ENCODE measurements at places on chromosomes 16 and 17. TPM values are rescaled to one million over a fixed set of nuclear protein-coding genes. Genes with fewer than 3 reads are reported as not detected.

LRRC3C gene
- not detected for total RNA-seq

MYO18A gene
- 28.3 TPM for total RNA-seq

GAS2L2 gene
- total RNA-seq = not detected

HOXB9 gene
- total RNA-seq = 0.43 TPM

ATP1B2 gene
- not detected for total RNA-seq

MYH8 gene
- not detected for total RNA-seq

DOC2A gene
- 0.33 TPM for total RNA-seq

HIC1 gene
- total RNA-seq = 50.0 TPM

CACNG5 gene
- not detected for total RNA-seq

OMG gene
- 2.4 TPM for total RNA-seq

PHOSPHO1 gene
- 0.09 TPM for total RNA-seq

NPIPB9 gene
- total RNA-seq = 1.7 TPM

TNFSF13 gene
- total RNA-seq = 0.34 TPM

AATK gene
- total RNA-seq = 1.7 TPM

ACAP1 gene
- total RNA-seq = not detected

DEXI gene
- total RNA-seq = 35.0 TPM

ITFG1 gene
- total RNA-seq = 47.1 TPM

FNDC8 gene
- total RNA-seq = not detected

RNF227 gene
- total RNA-seq = 0.43 TPM

CACNG4 gene
- not detected for total RNA-seq

NDUFB10 gene
- total RNA-seq = 128 TPM

EPOP gene
- 0.60 TPM for total RNA-seq

CORO6 gene
- 3.5 TPM for total RNA-seq

HAS3 gene
- 14.5 TPM for total RNA-seq

ARL5C gene
- total RNA-seq = not detected

AOC2 gene
- 0.43 TPM for total RNA-seq

PRSS22 gene
- total RNA-seq = not detected

ARHGAP27 gene
- 31.4 TPM for total RNA-seq

CYGB gene
- total RNA-seq = 0.95 TPM

ITGAX gene
- total RNA-seq = not detected

LDAF1 gene
- 1.5 TPM for total RNA-seq

COIL gene
- 15.5 TPM for total RNA-seq

OTOA gene
- 0.09 TPM for total RNA-seq

HSD17B1 gene
- total RNA-seq = 0.76 TPM

PPP1R27 gene
- not detected for total RNA-seq

IGF2BP1 gene
- total RNA-seq = 0.17 TPM

HS3ST3B1 gene
- total RNA-seq = 0.43 TPM

TMEM114 gene
- total RNA-seq = not detected

SRCIN1 gene
- under 0.01 TPM for total RNA-seq

KRT16 gene
- not detected for total RNA-seq

KRT40 gene
- not detected for total RNA-seq

SCIMP gene
- total RNA-seq = not detected
